Kidney epithelial cell (primary cell): ENCODE measurements at places on chromosomes 7 and 10.
A peak's percentile ranks its signal among the peaks of the same experiment; 100 is the strongest.

- DNase-seq, result no peak
Observed at GRCh38 chr7:148972375-148972774, 55.9 kb downstream of the PDIA4 start.

DNA sequence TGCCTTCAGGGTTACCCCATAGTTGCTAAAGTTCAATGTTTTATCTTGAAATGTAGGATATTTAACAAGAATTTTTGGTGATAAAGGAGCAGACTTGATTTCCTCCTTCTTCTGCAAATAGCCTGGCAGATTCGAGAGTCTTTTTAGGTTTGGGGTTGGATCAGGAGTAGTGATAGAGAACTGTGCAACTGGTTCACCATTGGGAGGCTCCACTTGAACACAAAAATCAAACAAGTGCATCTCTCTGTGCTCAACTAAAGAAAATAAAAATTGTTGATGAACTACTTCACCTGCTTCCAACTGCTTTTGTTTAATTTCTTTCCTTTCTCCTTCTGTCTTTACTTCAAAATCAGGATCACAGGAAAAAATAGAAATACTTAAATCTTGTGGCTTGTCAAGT is 58.5 kb downstream of the MACC1 start:
- DNase-seq, result no peak

DNA sequence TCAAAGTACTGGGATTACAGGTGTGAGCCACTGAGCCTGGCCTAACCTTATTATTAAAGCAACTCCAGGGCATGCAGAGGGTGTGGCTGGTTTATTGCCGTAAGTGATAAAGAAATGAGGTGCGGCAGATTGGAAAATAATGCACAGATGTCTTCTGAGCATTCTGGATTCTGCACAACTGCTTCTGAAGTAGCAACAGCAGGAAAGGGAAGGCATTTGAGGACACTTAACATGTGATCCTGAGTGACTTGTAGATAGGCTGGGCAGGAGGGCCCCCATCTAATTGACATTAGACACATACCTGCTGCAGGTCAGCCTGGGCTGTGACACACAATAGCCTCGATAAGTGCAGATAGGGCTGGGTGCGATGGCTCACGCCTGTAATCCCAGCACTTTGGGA is 5.6 kb downstream of the RHBDD2 start:
- no peak for DNase-seq

- DNase-seq, result no peak
Observed at GRCh38 chr10:11861341-11861740, 38.2 kb downstream of the PROSER2 start.

DNA sequence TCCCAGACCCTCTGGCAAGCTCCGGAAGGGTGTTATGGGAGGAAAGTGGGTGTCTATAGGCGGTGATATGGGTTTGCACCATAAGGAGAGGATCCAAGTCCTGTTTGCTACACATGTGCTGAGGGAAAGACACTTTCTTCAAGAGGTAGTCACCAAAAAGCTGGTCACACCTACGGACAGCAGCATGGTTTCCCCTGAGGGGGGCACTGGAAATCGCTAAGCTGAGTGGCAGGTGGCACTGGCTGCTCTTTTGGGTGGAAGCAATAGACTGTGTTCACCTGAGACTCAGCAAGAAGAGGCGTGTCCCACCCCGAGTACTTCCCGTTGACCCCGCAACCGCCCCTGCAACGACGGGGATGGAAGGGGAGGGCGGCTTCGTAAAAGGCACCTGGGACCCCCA is 1.8 kb upstream of the FOXI2 start:
- no peak for DNase-seq

DNA sequence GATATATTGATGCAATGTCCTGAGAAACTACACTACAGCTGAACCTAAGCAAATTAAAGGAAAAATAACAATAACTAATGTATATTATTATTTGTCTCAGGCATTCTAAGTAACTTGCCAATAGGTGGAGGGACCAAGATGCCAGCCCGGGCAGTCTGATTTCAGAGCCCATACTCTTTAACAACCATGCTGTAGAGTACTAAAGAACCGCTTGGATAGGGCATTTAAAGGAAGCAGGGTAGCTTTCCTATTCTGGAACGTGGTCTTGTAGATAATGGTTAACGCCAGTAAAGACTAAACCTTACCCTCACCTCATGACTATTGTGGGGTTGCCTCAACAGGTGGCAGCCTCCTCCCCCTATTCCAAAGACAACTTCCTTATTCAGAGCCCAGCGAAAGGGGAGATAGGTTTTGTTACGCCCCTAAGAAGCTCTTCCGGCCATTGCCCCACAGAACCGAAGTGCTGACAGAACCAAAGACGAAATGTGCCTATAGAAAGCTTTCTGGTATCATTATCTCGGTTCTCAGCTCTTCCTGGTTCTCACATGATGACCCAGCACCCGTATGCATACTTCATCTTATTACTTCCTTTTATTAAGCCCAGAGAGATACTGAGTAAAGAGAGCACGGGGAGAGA is 707 bp upstream of the C1GALT1 start:
- no peak for DNase-seq

GRCh38 chr10:44564790-44565189 is 179.9 kb upstream of the CXCL12 start:
- DNase-seq, result no peak

- no peak for DNase-seq
Observed at GRCh38 chr7:81845744-81846241, 75.9 kb upstream of the HGF start.

DNA sequence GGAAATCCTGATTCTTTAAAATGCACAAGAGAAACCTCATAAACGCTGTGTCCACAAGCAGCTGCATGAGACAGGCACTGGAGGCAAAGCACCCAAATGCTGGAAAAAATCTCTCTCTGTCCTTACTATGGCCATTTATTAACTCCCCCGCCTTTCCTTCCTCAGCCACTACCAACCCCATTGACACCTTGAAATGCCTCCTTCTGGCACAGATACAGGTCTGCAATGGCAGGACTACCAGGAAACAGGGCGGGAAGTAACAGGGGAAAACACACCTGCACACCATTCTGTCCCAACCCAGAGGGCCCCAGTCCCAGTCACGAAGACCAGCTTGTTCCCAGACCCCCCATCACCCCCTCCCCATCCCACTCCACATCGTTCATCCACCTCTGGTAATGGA is 224.3 kb downstream of the PARD3 start:
- DNase-seq, result no peak

DNA sequence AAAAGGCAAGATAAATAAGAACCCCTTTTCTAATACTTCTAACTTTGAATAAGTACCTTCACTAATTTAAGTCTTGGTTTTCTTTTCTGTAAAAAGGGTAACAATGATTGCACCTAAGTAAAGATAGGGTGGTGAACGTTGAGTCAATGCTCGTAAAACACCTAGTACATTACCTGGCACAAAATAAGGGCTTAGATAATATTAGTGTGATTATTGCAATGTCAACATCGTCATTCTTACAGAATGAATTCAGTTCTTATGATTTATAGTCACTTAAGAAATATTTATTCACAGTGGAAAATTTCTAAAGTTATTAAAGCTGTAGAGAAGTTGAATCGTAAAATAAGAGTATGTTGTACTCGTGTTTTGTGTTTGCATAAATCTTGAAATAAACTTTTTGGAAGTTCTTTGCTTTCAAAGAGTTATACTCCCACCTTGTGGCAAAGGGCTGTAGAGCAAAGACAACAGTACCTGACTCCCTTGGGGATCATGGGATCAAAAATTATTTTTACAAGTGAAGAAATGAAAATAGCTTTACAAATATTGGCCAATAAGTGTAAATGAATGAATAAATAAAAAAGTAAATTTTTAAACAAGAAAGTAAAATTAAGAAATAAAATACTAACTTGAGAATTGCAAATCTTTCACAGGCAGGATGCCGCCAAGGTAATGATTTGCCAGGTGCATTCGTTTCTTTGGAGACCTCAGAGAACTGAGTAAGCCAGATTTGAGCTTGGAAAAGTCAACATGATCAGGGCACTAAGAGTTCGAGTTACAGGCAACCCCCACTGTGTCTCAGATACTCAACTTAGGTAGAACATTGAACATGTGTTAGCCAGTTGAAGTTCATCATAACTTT is 285.8 kb upstream of the CACNA2D1 start:
- DNase-seq, result peak; percentile 9

- no peak for DNase-seq
Observed at GRCh38 chr7:1285556-1286301, 53.1 kb downstream of the UNCX start.

DNA sequence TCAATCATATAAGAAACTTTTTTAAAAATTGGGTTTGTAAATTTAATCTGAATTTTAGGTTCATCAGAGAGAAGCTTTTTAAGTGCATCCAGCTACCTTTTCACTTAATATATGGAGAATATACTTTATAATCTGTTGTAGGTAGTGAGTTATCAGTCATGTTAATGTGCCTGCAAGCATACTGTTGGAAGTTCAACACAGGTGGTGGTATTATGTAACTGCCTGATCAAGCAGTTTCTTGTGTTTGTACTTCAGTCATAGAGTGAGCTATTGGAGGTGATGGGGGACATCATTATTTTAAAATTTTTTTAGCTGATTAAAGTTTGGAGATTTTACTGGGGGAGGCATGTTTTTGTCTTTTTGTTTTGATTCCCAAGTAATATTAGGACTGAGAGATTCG is 2.5 kb downstream of the TNKS2 start:
- DNase-seq, result no peak

DNA sequence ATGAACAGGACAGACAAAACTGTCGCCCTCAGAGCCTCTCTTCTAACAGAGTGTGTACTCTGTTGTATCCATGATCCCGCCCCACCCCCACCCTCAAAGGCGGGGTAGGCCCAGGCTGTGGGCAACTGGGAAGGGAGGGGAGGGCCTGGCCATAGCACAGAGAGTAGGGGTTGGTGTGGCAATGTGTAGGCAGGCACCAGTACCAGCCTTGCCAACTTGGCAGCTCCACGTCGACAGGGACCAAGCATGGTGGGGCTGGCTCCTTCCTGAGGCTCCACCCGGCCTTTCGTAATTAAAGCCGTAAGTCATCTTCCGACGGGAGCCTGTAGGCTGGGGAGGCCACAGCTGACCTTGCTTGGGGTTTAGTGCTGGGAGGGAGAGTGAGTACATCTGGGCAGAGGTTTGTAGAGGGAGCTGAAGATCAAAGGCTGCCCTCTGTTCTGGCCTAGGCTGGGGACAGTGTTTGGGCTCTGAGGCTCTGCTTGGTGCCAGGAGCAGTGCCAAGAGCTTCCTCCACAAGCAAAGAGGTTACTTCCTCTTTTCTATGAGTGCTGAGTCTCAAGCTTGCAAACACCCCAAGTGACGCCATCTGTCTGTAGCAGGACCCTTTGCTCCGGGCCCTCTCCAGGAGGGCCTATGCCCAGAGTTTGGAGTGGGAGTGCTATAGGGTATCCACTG is 121.6 kb downstream of the C10orf105 start:
- DNase-seq, result no peak

- no peak for DNase-seq
Observed at GRCh38 chr10:77846718-77847311, 79.7 kb downstream of the DLG5 start.

DNA sequence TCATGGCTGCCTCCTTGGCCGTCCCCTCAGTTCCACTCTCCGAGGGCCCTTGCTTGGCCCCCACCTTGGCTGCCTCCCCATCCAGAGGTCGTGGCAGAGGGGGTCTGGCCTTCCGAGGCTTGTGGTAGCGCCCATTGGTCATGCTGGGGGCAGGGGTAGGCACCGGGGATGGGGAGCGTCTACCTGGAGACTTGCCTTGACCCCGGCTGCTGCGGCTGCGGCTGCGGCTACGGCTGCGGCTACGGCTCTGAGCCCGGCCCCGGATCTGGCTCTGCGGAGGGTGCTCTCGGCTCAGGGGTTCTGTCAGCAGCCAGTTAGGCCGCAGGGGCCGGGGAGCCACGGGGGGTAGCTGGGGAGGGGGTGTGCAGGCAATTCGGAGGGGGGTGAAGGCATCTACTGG is 10.7 kb downstream of the LZTS2 start:
- no peak for DNase-seq

- DNase-seq, result no peak
Observed at GRCh38 chr10:22959292-22959691, 31.4 kb downstream of the ARMC3 start.

GRCh38 chr10:62514079-62514693 is 140.0 kb downstream of the ZNF365 start:
- no peak for DNase-seq

DNA sequence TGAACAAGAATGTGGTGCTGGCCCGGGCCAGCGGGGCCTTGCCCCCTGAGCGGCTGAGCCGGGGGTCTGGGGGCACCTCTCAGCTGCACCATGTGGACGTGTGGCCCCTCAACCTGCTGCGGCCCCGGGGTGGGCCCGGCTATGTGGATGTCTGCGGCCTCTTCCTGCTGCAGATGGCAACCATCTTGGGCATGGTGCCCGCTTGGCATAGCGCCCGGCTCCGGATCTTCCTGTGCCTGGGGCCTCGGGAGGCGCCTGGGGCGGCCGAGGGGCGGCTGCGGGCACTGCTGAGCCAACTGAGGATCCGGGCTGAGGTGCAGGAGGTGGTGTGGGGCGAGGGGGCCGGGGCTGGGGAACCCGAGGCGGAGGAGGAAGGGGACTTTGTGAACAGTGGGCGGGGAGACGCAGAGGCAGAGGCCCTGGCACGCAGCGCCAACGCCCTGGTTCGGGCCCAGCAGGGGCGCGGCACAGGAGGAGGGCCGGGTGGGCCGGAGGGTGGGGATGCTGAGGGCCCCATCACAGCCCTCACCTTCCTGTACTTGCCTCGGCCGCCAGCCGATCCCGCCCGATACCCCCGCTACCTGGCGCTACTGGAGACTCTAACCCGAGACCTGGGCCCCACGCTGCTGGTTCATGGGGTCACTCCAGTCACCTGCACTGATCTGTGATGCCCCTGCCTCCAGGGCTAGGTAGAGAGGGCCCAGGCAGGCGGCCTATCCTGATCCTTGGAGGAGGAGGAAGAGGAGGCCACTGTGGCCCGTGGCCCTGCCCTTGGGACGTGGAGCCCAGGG is 1.1 kb upstream of the TRIP6 start:
- no peak for DNase-seq

DNA sequence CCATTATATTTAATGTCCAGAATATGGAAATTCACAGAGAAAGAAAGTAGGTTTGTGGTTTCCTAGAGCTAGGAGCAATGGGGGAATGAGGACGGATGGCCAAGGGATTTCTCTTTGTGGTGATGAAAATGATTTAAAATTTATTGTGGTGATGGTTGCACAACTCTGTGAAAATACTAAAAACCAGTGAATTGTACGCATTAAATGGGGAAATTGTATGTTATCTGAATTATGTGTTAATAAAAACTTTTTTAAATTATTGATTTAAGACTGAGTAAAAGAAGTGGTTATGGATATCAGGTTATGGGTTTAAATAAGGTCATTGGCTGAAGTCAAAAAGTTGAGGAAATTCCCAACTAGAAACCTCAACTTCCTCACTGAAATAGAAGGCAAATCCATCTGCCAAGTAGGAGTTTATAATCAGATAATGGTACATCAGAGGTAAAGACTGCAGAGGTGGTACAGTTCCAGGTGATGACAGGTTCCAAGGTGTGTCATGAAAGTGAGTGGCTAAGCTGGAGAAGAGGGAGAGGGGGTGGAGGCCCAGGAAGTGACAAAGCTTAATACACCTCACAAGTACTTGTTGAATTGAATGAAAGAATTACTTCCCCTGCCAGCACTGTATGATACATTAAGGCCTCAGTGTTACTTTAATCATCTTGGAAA is 68.9 kb upstream of the CCDC71L start:
- no peak for DNase-seq
